ENCODE measurements at places on chromosomes 7 and 10.

DNA sequence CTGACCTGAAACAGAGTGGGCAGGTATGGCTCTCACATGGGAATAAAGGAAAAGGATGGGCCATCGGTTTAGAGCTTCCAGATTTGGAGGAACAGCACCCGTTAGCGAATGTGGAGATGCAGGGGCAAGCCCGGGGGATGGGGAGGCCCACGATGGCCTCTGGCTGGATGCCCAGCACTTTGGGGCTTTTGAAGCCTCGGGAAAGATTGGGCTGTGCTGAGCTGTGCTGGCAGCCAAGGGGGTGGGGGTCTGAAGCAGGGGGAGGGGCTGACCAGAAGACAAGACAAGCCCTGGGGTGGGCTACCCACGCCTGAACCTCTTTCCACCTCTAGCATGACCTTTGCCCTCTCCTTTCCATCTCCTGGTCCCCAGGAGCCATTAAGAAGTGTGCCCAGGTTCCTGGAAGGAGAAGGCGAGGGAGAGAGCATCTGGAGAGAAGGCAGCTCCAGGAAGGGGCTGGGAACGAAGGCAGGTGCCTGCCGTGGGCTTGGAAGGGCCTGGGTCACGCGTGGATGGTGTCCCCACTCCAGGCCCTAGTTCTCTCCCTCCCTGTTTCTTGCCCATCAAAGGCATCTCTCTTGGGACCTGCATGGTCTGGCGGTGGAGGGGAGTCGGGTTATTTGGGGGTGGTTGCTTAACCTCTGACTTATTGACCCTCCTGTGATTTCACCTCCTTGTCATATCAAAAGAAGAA lies 39.7 kb downstream of the JAKMIP3 start:
- DNase-seq = no peak

DNA sequence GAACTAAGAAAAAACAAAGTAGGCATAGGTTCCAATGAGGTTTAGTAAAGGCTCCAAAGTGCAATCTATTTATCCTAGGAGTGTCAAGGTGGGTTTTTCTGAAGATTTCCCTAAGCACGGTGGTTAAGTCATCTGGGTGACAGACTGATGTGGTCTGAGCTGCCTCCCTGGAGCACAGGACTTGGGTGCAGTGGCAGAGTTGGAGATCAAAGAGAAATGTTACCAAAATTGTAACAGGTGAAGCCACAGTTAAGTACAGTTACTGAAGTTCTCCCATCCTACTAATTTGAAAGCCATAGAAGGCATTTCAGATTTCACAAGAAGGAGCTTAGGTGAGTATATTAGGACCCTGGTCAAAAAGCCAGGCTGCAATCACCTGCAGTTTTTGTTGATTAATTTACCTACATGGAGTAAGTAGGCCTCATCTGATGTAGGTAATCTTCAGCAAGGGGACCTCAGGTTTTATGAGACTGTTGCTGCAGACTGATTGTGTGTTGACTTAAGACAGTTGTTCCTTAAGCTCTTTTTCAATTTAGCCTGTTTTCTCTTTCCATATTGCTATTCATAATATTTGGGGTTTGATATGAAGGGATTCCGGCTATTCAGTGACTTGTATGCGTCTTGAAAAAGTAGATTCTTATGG lies 3.0 kb downstream of the DLX6 start:
- no peak for DNase-seq

DNA sequence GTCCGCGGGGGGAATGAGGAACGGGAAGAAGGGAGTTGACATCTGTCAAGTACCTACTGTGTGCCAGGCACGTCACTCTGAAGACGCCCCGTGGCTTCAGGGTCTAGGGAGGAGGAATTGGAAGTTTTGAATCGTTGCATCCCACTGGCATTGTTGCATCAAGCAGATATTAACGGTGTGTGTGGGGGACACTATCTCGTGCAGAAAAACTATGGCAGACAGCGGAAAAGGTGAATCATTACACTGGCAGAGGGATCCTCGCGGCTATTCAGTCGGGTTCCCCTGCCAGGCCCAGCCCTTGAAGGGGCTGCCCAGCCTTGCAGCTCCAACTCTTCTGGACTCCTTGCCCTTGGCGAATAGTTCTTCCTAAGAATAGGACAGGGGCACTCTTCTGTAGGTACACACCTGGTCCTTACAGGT lies 1.0 kb upstream of the KIAA1549 start:
- DNase-seq = peak; percentile 56

GRCh38 chr10:123911866-123912265 lies 20.3 kb upstream of the CPXM2 start:
- peak; percentile 59 for DNase-seq

- DNase-seq = no peak
Observed at GRCh38 chr10:100968863-100969186, 479 bp upstream of the SEMA4G start.

DNA sequence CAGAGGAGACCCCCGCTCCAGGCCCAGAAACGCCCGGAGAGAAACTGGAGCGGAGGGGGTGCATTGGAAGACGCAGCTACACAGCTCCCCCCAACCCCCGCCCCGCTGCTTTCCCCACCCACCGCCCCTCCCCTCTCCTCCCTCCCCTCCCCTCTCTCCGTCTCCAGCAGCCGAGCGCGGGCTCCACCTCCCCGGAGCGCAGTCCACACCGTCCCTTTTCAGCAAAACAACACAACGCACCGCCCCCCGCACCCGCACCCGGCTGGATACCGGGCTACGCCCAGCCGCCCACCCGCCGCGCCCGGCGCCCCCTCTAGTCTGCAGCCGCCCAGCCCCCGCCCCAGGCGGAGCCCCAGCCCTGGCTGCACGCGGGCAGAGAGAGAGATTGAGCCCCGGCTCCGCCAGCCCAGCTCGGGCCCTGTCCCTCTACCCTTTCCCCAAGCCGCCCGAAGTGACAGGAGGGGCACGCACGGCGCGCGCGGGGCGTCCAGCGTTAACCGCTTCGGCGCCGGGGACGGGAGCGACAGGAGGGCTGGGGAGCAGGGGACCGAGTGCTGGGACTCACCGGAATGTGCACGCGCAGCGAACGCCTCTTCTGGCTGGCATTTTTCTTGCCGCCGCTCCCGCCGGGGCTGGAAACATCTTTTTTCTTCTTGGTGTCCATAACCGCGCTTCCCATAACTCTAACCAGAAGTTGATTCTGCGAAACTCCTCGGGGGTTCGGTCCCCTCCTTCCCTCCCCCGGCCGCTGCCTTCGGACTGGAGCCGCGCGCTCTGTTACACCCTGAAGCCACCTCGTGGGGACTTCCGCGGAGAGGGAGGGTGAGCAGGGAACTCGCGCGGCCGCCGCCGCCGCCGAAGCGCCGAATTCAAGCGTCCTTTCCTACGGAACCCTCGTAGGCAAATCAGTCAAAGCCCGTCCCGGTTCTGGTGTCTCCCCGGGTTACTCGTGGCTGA lies 695 bp downstream of the PRKAG2 start:
- peak; percentile 77 for DNase-seq

DNA sequence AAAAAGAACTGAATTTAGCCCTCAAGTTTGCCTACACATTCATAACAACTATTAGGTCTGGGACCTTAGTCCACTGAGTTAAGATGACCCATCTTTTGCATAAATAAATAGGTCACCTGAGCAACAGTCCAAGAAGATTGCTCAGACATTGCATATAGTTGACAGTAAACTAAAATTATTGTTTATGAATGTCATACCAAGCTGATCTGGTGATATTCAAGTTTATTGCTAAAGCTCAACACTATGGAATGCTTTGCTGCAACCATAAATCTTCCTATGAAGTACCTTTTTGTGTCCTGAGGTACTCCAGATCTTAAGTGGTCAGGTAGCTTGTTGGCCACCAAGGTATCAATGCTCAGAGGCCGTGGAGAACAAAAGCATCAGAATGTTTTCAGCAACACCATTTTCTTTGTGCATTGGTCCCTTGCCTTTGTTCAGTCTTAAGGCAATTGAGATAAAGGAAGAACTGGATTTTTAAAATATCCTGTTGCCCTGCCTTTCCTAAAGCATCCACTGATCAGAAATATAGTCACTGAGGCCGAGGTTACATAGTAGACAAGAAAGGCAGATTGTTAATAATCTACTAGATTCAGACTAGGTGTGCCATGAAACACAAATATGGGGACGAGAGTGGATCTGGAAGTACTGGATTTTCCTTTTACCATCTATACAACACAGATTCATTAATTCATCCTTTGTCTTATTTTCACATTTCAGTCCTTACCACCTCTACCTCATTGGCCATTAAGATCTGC lies 321.3 kb downstream of the PTEN start:
- DNase-seq = no peak

DNA sequence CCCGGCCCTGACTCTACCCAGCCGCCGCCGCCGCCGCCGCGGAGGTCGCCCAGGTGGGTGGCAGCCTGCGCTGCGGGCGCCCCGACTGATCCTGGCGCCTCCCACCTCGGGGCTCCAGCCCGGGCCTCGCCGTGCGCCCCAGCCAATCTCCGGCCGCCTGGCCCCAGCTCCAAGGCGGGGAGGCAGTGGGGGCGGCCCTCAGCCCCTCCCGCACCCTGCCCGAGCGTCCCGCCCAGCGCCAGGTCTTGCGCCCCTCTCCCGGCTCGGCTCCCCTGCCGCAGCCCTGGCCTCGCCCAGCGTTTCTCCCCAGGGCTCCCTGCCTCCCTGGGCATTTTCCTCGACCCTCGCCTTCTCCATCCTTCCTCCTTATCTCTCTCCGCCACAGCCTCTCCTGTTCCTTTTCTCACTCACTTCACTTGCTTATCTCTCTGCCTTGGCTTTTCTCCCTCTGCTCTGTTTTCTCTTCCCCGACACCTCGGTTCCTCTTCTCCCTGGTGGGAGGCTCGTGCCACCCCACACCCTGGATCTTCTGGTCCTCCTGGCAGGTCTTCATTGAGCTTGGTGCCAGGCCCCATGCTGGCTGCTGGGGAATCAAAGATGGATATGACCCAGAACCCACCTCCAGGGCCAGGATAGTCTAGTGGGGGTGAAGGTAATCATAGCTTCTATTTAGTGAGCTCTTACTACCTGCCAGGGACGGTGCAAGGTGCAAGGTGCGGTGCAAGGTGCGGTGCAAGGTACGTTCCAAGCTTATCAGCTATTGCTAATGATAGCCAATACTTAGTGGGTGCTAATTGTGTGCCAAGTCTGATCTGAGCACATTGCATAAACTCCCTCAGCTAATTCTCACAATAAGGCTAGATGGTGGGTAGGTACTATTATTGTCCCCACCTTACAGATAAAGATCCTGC lies at the start of gene SFRP5:
Gene SFRP5, minus strand, starts transcription at position 87 of the 911 bp plus-strand sequence. CDS start 166 bp downstream, outside the sequence.
- DNase-seq = no peak

DNA sequence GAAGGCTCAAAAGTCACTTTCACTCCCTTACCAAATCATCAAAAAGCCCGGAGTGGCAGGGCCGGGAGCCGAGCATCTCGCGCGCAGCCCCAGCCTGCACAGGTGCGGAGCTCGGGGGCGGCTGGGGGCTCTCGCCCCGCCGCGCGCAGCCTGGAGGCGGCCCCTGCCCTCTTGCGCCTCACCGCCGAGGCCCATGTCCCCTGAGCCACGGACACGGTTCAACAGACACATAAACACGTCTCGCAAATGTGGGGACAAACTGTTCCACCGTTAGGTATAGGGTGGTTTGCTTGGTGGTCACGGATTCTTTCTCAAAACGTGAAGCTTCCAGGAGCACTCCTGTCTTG lies 700 bp downstream of the GSAP start:
- DNase-seq = no peak

DNA sequence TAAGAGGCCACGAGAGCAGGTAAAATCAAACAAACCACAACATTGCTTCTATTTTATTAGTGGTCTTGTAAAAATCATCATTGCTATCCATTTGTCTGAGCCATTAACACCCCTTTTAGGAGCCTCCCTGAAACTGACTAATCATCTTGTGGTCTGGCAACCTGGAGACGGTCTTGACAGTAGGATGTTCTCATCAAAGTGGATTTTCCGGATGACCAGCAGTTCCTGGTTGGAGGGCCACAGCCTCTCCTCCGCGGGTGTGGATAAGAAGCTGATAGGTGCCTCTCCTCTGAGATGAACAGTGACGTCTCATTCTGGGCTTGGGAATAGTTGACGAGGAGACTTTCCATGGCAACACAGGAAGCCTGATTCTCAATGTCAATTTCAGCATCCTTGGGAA lies 490.7 kb downstream of the TYW1 start:
- DNase-seq = no peak
